NCI-H2081 (cell line): ENCODE measurements at places on chromosomes 4 and X.

DNA sequence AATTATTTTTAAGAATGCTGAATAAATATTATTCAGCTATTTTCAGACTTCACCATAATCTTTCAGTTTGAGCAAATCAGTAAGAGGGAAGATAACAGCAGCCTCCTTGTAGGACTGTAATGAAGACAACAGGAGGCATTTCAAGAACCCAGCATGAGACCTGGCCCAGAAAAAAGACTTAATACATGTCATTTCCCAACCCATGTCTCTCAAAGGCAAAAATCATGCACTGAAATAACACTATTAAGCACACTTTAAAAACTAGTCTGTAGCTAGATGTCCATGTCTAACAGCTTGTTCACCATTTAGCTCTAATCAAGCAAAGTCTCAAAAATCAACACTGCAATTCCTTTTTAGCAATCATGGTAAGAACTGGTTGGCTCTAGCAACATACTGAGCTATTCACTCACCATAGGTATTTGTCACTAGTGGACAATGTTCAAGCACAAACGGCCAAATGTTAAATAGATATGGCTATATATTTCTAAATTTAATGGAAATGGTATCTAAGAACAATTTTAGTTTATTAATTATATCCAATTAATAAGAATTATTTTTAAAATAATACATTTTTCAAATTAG is 109.9 kb downstream of the WDFY3 start:
- no peak for DNase-seq

DNA sequence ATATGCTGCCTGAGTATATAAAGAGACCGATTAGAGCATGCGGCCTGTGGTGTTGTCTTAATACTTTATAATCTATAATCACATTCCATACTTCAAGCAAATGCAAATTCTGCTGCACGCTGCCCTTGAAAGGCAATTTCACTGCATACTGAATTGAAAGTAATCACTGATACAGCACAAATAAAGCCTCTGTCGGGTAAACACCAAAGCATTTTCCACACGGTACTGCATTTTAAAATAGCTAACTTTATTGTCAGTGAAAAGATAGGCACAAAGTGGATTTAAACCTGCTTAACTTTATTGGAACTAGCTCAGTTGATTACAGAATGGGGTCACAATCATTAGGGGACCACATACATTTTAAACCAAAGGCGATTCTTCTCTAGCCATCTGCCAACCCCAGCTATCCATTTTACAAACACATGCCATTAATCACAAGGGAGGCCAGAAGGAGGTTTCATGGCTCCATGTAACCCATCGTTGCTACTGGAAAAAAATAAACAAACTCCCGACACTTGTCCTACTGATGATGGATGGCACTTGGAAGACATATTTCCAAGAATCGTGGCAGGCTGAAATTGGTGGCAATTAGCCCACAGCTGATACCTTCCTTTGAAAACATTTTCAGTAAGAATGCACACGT is 65.9 kb downstream of the AMOT start:
- no peak for DNase-seq

- no peak for DNase-seq
These were observed 182.9 kb upstream of the NHS start for GRCh38 chrX:17192106-17192505.

DNA sequence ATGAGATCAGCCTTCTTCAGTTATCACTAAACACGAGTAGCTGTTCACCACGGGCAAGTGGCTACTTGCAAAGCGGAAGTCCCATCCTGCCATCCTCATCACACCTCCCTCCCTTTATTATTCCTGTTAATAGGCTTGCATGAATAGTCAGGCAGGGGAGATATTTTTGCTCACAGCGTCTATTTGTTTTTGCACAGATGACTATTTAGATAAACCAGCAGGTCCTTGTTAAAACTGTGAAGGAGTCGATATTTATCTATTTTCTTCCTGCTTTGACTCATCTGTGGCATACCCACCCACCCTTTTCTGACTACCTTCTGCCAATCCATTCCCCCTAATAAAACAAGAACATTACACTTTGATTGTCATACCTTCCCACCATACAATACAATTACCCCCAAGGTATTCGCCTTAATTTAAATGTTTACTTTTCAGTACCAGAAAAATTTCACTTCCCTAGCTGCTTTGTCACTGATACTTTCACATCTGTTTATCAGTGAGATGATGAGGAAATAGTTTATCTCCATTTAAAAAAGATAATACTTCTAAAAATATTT is 96.6 kb upstream of the BANK1 start:
- DNase-seq: peak; percentile 68

GRCh38 chrX:19897091-19897490 is 9.7 kb upstream of the SH3KBP1 start:
- DNase-seq: no peak

DNA sequence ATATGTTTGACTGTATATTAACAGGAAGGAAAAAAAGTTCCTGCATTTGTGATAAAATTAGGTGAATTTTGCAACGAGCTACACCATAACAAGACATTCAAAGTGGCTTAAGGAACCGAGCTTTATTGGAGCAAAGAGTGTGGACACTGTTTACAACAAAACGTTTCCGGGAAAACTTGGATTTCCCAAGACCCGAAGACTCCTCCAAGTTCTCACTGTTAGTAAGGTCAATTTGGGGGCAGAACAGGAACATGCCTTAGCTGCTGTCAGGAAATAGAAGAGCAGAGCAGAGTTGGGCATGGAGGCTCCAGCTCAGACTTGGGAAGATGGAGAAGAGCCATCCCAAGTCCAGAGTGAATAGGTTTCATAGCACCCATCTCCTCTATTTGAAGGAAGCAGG is 16.5 kb downstream of the ADH6 start:
- DNase-seq: no peak

DNA sequence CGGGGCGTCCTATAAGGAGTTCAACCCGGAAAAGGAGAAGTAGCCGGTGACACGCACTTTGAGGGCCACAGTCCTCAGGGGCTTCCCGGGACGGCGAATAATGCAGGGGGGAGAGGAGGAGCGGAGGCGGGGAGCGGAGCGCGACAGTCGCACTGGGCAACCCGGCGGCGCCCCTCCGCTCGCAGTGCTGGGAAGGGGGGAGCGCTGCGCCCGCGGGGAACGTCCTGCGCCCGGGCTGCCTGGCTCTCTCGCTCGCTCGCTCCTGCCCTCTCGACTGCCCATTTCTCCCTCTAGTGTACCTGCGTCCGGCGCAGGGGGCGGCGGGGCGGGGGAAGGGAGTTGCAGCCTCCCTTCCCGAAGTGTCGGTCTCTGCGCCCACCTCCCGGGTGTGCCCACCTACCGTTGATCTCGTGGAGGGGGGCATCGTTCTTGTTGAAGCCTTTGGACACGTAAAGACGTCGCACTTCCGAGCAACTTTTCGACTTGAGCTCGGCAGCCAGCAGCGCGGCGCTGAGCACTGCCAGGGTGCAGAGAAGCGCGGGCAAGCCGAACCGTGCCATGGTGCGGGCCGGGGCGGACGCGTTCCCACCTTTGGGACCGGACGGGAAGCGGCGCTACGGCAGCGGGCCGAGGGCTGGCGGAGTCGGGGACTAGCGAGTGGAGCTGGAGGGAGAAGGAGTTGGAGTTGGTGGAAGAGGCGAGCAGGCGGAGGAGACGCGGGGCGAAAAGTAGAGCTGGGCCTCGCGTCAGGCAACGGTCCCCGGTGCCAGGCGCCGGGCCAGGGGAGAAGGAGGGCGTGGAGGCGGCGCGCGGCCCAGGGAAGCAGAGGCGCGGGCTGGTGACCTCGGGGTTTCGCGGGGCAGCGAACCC is 648 bp downstream of the GPC4 start:
- no peak for DNase-seq

GRCh38 chr4:14178421-14178820 is 550.9 kb upstream of the BOD1L1 start:
- DNase-seq: no peak

GRCh38 chrX:45766981-45767501 is 566.4 kb upstream of the DIPK2B start:
- no peak for DNase-seq

DNA sequence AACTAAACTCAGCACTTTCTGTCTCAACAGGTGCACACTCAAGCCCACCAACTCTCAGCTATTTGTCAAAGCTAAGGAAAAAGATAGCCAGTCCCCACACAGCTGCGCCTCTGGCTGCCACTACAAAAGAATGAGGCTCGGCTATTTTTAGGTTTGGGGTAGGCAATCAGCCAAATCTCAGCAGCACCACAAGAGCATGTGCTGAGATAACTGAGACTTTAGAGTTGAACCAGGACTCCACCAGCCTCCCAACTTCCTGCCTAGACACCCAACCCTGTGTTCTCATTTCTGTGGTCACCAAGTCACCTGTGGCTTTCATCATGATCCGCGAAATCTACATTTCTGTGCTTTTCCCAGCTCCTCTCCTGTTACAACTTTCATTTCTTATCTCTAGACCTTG is 28.0 kb downstream of the DMD start:
- DNase-seq: no peak

DNA sequence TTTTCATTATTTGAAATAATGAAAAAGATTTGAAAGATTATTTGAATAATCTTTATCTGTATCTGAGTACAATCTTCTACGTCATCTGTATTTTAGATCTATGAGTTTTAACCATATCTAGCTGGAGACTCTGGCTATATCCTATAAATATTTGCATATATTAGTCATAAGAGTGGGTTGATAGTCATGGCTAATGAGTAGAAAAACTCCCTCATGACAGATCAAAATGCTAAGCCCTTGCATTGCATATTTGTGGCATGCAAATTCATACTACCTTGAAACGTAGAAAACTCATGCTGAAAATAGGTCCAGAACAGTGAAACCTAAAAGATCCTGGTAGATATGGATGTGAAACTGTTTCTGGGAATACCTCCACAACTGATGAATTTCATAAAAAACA is 291.3 kb downstream of the GALNTL6 start:
- no peak for DNase-seq

GRCh38 chr4:93731456-93731855 is 97.1 kb upstream of the ATOH1 start:
- DNase-seq: no peak

GRCh38 chr4:123788577-123788976 is 392.0 kb downstream of the SPRY1 start:
- no peak for DNase-seq

GRCh38 chr4:83906561-83906960 is 370.7 kb downstream of the GPAT3 start:
- no peak for DNase-seq

DNA sequence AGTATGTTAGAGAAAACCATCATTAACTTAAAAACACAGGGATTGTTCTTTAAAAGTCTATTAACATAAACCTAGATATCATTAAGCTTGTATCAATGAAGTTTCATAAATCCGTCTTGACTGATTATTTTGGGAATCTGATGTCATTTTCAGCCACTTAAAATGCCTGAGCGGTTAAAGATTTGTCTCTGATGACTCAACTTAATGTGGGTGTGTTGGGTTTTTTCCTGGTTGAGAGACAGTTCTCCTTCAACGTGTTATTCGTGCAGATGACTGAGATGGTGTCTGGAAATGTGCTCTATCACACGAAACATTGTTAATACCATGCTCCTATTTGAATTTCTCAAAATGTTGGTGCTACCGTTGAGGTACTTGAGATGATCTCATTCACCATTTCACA is 227.3 kb upstream of the TENM3 start:
- no peak for DNase-seq

DNA sequence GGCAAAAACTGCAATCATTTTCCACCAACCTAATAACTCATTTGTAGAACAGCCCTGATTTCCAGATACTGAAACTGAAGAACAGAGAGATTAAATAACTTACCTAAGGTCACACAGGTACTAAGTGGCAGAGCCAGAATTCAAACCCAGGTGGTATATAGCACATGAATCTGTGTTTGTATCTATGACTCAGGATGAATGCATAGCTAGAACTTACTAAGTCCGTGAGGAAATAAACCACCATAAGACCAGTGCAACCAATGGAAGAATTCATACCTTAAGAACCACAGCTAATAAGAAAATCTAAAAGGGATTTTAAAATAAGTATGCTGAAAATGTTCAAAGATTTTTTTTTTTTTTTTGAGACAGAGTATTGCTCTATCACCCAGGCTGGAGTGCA is 1.5 kb upstream of the PLAC1 start:
- no peak for DNase-seq

GRCh38 chr4:149264093-149264733 is 551.4 kb downstream of the IQCM start:
- peak; percentile 47 for DNase-seq

- no peak for DNase-seq
These were observed 243.1 kb downstream of the ANK2 start for GRCh38 chr4:113292371-113293042.

- no peak for DNase-seq
These were observed 56.6 kb downstream of the SPATA18 start for GRCh38 chr4:52107745-52108144.
